Smooth muscle cell of the pulmonary artery (primary cell): ENCODE measurements at places on chromosomes 2 and 18. TPM values are rescaled to one million over a fixed set of nuclear protein-coding genes. Genes with fewer than 3 reads are reported as not detected.

The DPP10 gene
- not detected in 2 replicates for total RNA-seq

The EVX2 gene
- total RNA-seq = not detected in 2 replicates

The PLEKHM3 gene
- 13.5 and 18.1 TPM in 2 replicates for total RNA-seq

The SERPINB12 gene
- total RNA-seq = not detected in 2 replicates
